Liver (tissue), 10 donors: ENCODE measurements at places on chromosomes 7 and 10.
A peak's percentile ranks its signal among the peaks of the same experiment; 100 is the strongest.

DNA sequence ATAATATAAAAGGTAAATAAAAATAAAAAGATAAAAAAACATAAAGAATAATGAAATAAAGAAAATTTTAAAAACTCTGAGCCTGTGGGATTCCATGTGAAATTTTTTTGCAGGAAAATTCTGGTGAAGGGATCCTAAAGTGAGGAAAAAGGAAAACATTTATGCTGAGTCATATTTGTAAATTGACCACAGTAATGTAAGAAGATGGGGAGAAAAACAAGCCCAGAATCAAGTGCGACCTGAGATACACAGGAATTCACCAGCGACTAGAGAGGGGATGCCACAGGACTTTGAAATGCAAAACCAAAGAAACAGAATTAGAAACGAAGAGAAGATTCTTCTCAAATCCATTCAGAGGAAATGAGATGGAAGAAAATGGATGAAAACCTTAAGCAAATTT is 133.8 kb upstream of the PFKP start:
- no peak for DNase-seq

- DNase-seq = no peak
Measured at GRCh38 chr10:125557801-125558505, 125.0 kb downstream of the TEX36 start.

GRCh38 chr7:11642841-11643240 is 189.2 kb downstream of the THSD7A start:
- DNase-seq = no peak

DNA sequence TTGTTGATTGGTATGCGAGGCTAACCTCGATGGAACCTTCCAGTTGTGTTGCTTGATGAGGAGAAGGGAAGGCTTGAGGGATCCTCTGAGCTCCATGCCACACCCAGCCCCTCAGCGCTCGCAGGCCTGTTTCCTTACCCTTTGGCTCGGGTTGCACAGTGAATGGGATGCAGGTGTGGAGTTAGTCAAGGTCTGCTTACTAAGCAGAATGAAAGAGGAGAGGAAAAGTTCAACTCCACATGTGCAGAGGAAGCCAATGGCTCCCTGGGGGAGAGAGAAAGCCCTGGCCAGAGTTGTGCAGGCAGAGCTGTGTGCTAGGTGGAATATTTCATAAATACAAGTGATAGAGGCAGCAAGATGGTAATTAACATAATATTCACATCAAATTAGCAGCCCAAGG is 85.5 kb downstream of the JCAD start:
- DNase-seq = no peak

DNA sequence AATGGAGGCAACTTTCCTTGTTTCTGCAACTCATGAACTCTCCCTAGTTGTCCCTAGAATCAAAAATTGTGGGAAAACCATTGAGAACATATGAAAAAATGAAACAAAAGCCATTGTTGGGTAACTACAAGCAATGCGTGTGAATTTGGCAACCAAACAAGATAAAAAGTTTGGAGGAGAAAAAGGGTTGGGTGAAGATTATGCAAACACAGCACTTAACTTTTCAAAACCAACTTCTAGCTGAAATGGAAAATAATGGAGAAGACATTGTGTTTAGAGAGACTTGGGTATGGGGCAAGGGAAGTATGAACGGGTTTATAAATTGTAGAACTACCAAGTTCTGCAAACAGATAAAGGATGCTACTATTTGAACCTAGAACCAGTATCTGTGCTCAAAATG is 89.0 kb upstream of the SVIL start:
- no peak for DNase-seq

GRCh38 chr10:49179699-49180443 is 8.3 kb downstream of the TMEM273 start:
- DNase-seq = peak; percentile 20

- no peak for DNase-seq
Measured at GRCh38 chr7:106893591-106893990, 28.5 kb downstream of the PIK3CG start.

DNA sequence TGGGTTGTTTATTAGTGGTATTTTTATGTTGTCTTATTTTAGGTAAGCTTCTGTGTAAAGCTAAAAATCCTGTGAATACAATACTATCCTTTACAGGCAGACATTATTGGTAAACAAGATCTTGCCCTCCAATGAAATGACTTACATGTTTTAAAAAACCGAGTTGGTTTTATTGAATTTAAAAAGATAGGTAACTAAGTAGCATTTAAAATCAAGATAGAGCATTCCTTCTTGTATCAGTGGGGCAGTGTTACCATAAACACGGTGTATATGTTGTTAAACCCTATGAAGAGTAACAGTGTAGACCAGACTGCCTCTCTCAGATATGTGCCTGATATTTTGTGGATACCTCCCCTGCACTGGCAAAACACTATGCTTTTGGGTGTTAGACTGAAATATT is 81.0 kb downstream of the SNX10 start:
- no peak for DNase-seq

DNA sequence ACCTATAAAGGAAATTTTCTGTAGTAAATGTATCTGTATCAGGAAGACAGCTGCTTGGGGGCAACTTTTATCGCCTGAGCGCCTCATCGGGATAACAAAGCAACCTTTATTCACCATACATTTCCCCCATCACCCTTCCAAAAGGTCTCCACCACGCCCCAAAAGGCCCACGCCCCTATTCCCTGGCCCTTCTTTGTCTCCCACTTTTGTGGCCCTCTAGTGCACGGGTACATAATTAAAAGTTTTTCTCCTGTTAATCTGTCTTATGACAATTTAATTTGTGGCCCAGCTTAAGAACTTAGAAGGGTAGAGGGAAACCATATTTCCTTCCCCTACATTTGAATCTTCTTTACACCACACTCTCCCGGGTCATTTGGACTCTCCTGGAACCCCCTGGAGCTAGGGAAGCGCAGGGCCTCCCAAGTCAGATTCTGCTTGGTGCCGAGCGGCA is 625 bp downstream of the RP9 start:
- no peak for DNase-seq

- DNase-seq = no peak
Measured at GRCh38 chr7:28836716-28837115, 121.4 kb downstream of the TRIL start.
